Stimulated activated CD8-positive, alpha-beta memory T cell treated with anti-CD3 and anti-CD28 coated beads, Interleukin-4, amount 100 ng/mL, for 4 hours (primary cell): ENCODE measurements at places on chromosomes 13 and 19.

- no peak for DNase-seq
Measured at GRCh38 chr13:85529218-85529594, 270.0 kb downstream of the SLITRK6 start.

DNA sequence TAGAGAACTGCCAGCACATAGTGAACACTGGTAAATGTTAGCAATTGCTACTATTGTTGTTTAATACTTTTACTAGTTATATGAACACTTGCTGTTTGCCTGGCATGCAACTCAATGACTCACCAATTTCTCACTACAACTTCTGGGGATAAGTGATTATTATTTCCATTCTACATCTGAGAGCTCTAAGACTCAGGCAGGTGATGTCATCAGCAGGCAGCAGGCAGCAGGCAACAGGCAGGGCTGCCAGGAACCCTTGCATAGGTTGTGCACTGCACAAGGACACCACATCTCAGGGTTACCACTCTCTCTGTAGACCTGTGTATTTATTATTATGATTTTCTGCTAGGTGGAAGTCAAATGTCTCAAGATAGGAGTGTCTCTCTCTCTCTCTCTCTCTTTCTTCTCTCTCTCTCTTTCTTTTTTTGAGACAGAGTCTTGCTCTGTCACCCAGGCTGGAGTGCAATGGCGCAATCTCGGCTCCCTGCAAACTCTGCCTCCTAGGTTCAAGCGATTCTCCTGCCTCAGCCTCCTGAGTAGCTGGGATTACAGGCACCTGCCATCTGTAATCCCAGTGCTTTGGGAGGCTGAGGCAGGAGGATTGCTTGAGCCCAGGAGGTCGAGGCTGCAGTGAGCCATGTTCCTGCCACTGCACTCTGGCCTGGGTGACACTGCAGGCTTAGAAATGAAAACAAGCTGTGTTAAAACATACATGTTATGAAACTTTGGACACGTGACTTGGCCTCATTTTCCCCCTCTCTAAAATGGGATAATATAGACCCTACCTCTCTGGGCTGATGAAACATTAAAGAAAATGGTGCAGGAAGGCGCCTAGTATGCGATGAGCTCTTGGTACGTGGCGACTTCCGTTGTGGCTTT, 22.7 kb downstream of the HPN start:
- no peak for DNase-seq

GRCh38 chr13:40345654-40346372, 320.6 kb downstream of the FOXO1 start:
- DNase-seq, result no peak

DNA sequence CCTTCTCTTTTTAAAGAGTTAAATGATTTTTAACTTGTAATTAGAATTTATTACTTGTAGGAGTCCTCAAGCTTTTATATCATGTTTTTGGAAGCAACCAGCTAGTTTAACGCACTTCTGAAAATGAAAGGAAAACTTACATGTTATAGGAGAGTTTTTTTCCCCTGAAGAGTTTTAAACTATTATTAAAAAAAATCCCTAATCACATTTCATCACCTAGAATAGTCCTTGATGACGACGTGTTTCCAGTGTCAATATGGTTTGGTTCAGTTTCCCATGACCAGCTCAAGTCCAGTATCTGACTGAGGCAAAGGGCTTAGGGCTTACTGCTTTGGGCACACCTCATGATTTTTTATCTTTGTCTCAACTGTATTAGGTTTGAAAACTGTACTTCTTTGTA, 36.0 kb downstream of the URI1 start:
- DNase-seq, result no peak

DNA sequence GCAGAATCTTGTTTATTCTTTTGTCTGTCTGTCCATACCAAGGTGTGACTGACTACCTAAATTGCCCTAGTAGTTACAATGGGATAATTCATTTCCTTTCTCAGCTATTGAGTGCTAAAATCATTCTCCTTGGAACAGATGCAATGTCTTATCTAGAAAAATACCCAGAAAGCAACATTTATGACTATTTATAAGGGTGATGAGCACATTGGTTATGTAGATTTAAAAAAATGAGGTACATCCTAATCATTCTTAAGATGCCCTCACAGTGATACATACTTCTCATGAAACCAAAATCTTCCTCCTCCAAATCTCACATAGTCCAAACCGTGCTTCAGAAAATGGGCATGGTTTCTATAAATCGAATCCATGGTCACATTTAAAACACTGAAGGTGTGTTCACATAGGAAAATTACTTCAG, 11.6 kb upstream of the UBE2L5 start:
- DNase-seq, result no peak

DNA sequence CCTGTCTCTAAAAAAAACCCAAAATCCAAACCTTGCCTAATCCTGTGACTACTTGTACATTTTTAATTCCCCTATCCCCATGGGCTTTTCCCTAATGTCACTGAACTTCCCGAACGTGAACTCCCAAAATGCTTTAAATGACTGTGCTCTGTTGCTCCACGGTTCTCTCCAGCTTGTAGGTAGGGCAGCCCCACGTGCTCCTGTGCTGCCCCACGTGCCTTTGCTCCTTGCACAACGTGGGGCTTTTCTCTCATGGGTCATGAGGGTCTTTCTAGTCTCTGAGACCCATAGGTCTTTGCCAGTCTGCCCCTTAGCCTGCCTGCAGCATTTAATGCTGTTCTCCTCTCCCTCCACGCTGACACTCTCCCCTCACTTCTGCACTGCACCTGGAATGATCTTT, 122.0 kb downstream of the SHISA2 start:
- DNase-seq, result no peak

DNA sequence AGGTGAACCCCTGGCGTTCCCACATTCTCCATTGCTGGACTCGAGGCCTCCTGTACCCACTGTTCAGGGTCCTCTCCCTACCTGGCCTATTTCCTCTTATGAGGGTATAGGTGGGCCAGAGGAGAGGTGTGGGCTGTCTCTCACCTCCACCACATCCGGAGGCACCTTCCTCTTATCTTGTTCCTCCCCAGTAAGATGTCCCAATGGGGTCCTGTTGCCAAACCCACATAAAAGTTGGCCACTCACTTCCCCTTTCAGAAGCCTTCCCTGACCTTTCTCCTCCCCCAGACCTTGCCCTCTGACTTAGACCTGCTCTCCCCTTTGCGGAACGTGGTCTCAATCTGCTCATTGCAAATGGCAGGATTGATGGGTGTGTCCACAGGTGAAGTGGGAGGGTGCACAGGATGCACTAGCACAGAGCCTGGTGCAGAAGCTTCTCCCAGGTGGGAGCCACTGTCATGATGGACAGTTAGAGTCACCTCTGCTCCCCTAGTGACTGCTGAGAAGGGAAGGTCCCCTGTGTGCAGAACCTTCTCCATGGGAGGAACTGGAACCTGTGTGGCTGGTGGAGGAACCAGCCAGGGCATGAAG, 1.3 kb downstream of the CYP4F3 start:
- DNase-seq, result no peak

GRCh38 chr19:45413497-45413896, 7.1 kb downstream of the POLR1G start:
- no peak for DNase-seq

DNA sequence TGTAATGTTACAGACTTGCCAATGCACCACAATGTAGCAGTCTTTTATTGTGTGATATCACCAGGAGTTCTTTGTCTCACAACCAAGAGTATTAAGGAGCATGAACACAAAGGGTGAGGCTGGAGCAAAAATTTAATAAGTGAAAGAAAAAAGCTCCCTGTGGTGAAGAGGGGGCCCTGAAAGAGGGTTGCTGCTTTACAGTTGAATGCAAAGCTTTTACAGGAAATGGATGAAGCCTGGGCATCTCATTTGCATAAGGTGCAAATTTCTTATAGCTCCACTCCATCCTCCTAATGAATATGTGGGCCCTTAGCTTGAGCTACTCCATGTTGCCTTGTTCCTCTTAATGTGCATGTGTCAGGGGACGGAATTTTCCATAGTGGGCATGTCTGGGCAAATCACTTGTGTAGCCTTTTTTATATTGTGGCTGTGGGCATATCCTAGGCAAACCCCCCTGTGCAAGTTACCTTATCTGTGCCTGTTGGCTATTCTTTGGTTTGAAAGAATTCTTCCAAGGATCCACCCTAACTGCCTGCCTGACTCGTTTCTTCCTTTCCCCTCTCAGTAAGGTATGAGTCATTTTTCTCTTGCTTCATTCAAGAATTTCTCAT, 45.3 kb upstream of the TRPC4 start:
- no peak for DNase-seq

GRCh38 chr13:114069376-114070097, 62.9 kb downstream of the RASA3 start:
- DNase-seq, result no peak
